Endothelial cell (in vitro differentiated cells): ENCODE measurements at places on chromosomes 11 and 22. TPM values are rescaled to one million over a fixed set of nuclear protein-coding genes. Genes with fewer than 3 reads are reported as not detected.

DNA sequence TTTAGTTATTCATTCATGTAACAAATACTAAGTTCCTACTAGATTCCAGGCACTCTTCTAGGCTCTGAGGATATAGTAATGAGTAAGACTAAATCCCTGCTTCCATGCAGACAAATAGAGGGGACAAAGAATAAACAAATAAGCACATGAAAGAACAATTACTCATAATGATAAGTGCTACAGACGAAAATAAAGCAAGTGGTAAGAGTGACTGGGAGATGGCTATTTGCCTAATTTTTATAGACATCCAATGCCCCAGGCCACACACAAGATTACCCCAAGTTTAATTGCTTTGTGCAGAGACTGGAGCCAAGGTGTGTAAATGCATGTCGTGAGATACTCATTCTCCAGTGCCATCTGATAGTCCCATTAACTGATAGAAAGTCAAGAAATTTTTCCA lies 62.6 kb downstream of the DCUN1D5 start:
- no peak for DNase-seq

The ME3 gene
- total RNA-seq: 0.92 TPM

The KCNJ5 gene
- total RNA-seq: 0.05 TPM

The VWA5A gene
- total RNA-seq: 64.5 TPM

The CALCB gene
- 0.28 TPM for total RNA-seq

The DGAT2 gene
- 0.51 TPM for total RNA-seq

The OVOL1 gene
- not detected for total RNA-seq

DNA sequence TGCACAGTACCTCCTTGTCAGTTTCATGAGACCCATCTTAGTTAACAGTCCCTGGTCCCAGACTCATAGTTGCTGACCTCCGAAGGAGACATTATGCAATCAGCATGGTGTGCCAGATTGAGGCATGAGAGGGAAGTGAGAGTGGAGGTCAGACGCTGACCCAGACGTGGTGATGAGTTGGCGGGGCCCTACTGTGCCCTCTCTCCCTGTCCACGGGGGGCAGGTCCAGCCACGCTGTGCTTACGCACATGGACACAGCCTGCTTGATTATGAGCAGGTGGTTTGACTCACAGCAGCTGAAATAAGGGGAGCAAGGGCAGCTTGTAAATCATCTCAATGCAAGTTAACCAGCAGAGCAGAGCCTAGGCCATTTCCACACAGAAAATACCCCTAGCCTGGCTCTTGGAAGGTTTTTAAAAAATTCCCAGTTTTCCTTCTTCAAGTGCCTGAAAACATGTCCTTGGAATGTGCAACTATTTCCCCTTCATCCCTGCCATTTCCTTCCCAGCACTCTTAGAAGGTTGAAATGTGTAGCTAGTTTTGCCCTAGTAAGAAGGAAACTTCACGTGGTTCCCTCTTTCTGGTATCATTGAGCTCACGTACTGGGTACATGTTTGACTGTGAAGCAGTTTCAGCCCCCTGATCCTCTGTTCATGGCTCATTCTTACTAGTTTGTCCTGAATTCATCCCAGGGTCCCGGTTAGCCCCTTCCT lies 122.6 kb upstream of the SORL1-AS1 start:
- DNase-seq: no peak

DNA sequence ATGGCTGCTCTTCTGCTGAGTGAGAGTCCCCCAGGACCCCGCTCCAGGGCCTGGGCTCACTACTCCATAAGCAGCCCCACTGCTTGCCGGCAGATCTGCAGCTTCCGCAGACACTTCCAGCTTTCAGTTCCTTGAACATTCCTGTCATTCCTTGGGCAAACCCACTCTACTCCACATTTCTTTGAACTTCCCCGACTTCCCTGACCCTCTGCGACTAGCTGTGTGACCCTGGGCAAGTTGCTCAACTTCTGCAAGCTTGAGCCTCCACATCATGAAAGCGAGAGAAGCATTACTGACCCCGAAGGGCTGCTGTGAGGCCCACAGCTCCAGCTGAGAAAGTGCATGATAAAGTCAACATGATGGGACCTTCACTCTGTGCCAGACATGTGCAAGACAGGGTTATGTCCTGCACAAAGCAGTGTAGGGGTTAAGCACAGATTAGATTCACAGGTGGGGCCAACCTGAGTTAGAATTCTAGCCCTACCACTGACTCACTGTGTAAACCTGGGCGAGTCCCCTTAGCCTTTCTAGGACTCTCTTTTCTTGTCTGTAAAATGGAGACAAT lies 51.8 kb downstream of the THAP12 start:
- DNase-seq: peak; percentile 22

GRCh38 chr22:46109474-46110003 lies 40.8 kb upstream of the PPARA start:
- DNase-seq: no peak

- DNase-seq: no peak
Measured at GRCh38 chr11:22699388-22699787, 33.0 kb downstream of the GAS2 start.

DNA sequence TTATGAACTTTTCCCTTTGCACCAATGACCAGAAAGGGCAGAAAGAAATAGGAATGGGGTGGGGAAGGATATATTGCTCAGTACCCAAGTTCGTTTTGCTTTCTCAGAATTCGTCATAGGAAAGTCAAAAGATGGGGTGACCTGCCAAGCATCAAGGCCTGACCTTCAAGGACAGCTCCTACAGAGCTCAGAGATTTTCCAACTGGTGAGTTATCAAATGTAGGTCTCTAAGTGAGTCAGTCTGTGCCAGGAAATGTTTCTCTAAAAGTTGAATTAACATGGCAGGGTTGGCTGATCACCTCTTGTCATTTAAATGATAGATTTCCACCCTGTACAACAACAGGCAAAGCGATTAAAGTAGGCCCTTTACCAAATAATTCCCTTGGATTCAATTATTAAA lies 307.2 kb downstream of the CADM1 start:
- no peak for DNase-seq

- no peak for DNase-seq
Measured at GRCh38 chr22:40400159-40400558, 29.8 kb downstream of the SGSM3 start.

The OR2AG1 gene
- not detected for total RNA-seq

DNA sequence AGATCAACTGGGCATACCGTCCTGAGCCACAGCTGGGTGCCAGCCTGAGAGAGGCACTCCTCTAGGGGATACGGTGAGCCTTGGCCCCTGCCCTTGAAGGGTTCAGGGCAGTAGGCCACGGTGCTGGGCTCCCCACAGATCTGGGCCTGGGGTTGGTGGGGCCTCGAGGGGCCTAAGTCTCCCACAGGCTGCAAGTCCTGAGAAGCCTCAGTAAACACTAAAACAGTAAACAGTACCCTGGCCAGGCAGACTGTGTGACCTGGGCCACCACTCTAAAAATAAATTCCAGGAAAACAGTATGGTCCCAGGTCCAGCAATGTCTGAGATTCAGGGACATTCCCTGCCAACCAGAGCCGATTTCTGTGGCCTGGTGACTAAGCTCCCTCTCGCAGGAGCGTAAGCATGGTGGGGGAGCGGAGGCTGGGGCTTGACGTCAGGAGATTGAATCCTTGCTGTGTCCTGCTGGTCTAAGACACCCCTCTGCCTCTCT lies 2.3 kb upstream of the RHOD start:
- no peak for DNase-seq

GRCh38 chr11:133635244-133635739 lies 103.0 kb upstream of the OPCML start:
- DNase-seq: no peak

The GUCD1 gene
- 83.8 TPM for total RNA-seq

DNA sequence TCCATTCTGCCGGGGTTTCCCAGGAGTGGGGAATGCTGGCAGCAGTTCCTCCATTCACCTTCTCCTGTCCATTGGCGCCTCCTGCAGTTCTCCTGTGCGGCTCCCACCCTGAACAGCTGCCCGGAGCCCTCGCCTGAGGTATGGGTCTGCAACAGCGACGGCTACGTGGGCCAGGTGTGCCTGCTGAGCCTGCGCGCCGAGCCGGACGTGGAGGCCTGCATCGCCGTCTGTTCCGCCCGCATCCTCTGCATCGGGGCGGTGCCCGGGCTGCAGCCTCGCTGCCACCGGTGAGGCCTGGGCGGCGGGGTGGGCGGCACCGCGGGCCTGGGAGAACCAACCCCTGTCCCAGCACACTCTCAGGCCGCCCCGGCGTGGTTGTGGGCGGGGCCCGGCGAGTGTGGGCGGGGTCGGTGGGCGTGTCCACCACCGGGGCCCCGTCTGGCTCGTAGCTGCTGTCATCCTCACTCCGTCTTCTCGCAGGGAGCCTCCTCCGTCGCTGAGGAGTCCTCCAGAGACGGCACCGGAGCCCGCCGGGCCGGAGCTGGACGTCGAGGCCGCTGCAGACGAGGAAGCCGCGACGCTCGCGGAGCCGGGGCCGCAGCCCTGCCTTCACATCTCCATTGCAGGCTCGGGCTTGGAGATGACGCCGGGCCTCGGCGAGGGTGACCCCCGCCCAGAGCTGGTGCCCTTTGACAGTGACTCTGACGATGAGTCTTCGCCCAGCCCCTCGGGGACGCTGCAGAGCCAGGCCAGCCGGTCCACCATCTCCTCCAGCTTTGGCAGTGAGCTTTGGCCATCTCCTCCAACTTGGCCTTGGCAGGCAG lies 14.0 kb upstream of the RELT start:
- DNase-seq: peak; percentile 65

- no peak for DNase-seq
Measured at GRCh38 chr11:10394229-10395101, 60.6 kb upstream of the AMPD3 start.

The MMP8 gene
- total RNA-seq: not detected

The VPS26B gene
- 132 TPM for total RNA-seq

DNA sequence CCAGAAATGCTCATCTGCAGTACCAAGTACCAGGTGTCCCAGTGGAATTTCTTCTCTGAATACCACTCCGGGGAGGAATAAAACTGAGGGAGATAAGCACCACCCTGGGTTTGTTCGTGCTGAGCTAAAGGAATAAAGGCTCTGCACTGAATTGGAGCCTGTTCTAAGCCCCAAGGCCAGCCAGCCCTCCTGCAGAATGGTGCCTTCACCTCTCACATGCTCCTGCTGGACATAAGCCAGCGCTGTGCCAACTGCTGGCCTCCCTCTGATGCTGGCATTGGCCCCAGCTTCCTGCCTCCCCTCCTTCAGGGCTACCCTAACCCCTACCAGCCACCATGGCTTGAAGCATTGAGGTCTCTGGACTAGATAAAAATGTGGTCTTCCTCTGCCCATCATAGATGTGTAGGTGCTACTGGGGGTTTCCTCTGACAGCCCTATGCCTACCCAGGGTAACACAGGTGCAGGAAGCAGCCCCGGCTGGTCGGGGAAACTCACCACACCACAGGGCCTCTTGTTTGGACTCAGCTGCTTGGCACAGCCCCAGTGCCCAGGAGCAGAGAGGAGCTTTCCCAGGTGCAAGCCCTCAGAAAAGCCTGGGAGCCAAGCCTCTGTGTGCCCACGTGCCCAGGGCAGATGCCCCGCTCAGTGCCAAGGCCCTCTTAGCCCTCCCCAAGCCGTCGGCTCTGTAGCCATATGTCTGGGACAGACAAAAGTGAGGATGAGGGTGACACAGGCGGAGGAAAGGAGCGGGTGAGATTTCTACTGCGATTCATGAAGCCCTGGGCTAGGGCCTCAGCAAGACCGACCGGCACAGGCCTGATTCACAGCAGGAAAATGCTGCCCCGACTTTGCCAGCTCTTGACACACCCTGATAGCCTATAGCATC lies 34.1 kb upstream of the JAM3 start:
- no peak for DNase-seq

GRCh38 chr11:108019870-108020540 lies 11.3 kb downstream of the CUL5 start:
- no peak for DNase-seq

- DNase-seq: no peak
Measured at GRCh38 chr11:115784796-115785521, 280.7 kb upstream of the CADM1 start.

The CFAP300 gene
- not detected for total RNA-seq

The CASP5 gene
- total RNA-seq: not detected

GRCh38 chr22:26777156-26777801 lies 119.9 kb downstream of the MIAT start:
- no peak for DNase-seq

DNA sequence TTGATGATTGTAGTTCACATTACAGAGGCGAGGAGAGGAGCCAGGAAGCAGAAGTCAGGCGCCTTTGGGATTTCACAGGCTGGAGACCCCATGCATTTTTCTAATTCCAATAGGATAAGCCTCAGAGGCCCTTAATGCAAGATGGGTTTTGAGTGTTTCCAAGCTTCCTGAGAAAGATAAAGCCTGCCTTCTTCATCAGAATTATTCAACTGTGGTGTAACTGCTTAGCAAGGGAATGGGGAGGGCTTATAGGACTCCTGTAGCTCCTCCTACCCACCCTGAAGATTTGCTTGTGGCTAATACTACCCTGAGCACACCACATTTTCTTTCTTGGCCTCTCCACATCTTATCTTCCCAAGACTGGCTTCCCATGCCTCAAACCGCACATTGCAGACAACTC lies 151.1 kb upstream of the ISX start:
- DNase-seq: no peak

DNA sequence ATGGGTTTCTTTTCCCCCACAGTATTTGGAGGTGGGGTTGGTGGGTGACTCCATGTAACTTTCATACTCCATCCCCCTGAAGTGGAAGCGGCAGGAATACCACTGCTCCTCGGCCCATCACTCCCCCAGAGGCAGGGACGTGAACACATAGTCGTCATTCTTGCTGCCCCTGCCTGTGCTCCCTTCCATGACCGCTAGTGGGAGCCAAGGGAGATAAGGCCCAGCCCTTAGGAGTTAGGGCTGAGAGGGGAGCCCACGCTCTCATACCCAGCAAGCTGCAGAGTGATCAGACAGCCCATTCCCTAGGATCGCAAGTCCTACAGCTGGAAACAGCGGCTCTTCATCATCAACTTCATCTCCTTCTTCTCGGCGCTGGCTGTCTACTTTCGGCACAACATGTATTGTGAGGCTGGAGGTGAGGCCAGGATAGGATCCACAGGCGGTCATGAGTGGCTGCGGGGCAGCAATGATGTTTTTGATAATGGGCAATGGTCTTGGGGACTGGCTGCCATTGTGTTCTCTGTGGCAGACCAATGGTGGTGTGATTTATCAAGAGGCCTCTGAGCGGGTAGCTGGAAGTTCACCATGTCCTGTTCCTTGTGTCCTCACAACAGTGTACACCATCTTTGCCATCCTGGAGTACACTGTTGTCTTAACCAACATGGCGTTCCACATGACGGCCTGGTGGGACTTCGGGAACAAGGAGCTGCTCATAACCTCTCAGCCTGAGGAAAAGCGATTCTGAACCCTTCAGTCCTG lies 15.9 kb downstream of the RHOG start:
- peak; percentile 92 for DNase-seq

DNA sequence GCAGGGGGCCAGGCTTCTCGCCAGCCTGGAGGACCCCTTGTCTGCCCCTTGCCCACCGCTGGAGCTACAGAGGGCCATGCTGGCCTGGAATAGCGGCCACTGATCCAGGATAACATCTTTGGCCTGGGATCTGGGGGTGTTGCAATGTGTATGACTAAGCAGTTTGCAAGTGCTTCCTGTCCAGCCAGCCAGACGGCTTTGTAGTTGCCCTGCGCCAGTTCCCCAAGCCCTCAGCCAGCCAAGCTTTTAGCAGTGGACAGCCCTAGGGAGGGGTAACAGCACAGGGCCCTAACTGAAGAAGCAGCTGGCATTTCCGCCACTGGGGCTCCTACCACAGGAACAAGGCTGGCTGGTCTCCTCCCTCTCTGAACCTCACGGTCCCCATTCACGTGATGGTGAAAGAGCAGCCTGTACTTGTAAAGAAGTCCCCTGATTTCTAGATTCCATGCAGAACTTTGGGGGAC lies 32.1 kb downstream of the UQCR10 start:
- no peak for DNase-seq
